ENCODE measurements at places on chromosomes 13 and 19. TPM values are rescaled to one million over a fixed set of nuclear protein-coding genes. Genes with fewer than 3 reads are reported as not detected.

DNA sequence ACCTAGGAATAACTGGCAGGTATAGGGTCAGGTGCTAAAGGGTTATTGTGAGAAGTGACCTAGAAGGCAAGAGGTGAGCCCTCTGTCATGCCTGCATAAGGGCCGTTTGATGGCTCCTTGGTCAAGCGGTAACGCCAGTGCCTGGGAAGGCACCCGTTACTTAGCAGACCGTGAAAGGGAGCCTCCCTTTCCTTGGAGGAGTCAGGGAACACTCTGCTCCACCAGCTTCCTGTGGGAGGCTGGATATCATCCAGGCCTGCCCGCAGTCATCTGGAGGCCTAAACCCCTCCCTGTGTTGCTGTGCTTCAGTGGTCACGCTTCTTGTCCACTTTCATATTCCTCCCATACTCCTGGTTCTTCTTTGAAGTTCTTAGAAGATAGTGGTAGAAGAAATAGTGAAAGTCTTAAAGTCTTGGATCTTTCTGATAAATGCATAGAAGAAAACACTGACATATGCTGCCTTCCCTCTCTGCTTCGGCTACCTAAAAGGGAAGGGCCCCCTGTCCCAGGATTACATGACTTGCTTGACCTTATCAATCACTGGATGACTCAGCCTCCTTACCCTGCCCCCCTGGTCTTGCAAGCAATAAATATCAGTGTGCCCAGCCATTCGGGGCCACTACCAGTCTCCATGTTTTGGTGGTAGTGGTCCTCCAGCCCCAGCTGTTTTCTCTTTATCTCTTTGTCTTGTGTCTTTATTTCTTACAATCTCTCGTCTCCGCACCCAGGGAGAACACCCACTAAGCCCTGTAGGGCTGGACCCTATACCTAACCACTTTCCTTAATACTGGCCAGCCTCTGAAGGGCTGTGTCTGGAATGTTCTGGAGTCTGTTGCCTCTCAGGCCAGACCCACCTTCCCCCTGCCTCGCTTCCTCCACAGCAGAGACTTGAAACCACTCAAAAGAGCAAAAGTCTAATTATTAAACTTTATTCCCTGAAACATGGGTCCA, 16.1 kb upstream of the ABCC4 start:
- no peak for DNase-seq

DNA sequence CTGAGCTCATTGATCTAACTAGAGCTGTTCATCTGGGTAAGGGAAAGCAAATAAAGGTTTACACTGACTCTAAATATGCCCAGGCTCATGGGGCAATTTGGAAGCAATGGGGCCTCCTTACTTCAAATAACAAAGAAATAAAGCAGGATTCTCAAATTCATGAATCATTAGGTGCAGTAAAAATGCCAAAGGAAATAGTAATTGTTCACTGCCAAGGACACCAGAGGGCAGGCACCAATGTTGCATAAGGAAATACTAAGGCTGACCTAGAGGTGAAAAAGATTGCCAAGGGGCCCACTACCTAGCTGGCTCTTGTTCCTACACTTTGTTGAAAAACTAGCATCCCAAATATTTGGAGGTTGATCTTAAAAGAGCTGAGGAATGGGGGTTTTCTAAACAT, 1686.7 kb upstream of the MIR17HG start:
- DNase-seq = no peak

- DNase-seq = peak; percentile 87
Measured at GRCh38 chr19:3047496-3048189, 14.7 kb downstream of the TLE5 start.

- no peak for DNase-seq
Measured at GRCh38 chr13:76293346-76293745, 592.9 kb downstream of the KCTD12 start.

GRCh38 chr19:33248954-33249613, 23.4 kb upstream of the SLC7A10 start:
- DNase-seq = peak; percentile 45

DNA sequence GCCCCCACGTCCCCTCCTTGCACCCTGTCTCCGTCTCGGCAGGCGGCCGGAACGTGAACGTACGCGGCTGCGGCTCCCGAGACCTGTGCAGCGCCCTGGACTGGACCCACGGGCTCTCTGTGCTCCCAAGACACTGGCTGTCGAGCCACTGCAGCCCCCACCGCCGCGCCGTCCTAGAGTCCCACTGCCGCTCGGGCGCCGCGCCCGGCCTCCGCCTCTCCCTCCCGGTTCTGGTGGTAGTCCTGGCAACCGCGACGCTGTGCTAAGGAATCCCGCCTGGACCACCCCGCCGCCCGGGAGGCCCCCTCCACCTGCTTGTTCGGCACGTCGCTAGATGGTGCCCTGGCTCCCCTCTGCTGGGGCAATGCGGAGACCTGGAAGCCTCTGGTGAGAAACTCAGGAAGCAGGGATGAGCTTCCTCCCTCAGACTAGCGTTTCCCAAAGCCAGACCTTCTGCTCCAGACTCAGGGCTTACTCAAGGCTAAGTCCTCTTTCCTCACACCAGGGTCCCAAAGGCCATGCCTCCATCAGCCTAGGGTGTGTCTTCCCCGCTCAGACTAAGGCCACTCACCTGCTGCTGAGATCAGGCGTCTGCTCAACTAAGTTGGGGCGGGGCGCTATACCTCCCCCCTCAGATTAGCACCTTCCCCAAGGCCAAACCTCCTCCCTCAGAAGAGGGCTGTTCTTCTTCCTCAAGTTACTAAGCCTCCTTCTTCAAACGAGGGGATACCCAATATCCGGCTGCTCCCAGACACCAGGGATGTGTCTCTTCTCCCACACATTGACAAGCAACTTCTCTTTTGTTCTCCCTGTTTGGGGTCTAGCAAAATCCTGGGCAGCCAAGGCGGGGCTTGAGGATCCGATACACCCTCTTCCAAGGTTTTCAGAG, 16.1 kb upstream of the IRGC start:
- no peak for DNase-seq

DNA sequence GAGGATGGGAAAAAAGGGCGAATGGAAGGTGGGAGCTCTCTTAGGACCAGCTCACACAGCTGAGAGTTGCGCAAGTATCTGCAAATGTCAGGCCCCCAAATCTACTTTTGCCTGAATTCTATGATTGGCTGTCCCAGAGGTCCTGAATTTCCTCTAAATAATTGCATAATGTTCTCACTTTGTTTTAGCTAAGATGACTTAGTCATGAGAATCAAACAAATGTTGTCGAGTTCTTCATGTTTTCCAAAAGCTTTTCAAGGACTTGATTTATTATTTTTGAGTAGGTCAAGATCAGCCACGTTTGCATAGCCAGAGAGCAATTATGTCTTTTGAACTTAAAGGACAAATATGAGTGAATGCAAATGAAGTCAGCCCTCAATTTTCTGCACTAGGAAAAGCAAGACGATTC, 246.6 kb upstream of the MAB21L1 start:
- DNase-seq = no peak

- no peak for DNase-seq
Measured at GRCh38 chr13:100154842-100155416, 66.0 kb downstream of the PCCA start.

GRCh38 chr13:48568370-48569103, 35.7 kb upstream of the RCBTB2 start:
- no peak for DNase-seq

GRCh38 chr13:77022341-77022740, 4.6 kb downstream of the FBXL3 start:
- no peak for DNase-seq

- DNase-seq = no peak
Measured at GRCh38 chr13:71913717-71914116, 46.7 kb upstream of the DACH1 start.

GRCh38 chr19:19816679-19817078, 4.9 kb downstream of the ZNF506 start:
- DNase-seq = no peak

GRCh38 chr13:23957981-23958380, 60.7 kb upstream of the C1QTNF9B start:
- no peak for DNase-seq

DNA sequence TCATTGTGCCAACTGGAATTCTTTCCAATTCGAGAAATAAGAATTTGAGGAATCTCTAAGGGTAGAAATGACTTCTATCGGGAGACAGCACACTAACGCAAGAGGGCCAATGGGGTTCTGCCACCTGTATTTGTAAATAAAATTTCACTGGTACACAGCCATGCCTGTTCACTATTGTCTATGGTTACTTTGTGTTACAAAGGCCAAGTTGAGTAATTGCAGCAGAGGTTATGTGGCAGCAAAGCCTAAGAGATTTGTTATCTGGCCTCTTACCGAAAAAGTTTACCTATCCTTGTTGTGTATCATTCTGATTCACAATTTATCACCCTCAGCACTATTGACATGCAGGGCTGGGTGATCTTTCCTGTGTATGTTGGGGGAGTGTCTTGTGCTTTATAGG, 278.0 kb downstream of the KLF5 start:
- DNase-seq = no peak

- no peak for DNase-seq
Measured at GRCh38 chr13:100625447-100625846, 36.9 kb upstream of the GGACT start.

Gene ZNF345
- 11.0 TPM for polyA plus RNA-seq

Gene PSMC4
- 73.7 TPM for polyA plus RNA-seq

Gene LGALS7
- polyA plus RNA-seq = 5.6 TPM

Gene SLC10A2
- 0.70 TPM for polyA plus RNA-seq

Gene SRRM5
- polyA plus RNA-seq = 1.5 TPM

Gene CEBPA
- 125 TPM for polyA plus RNA-seq

Gene FFAR3
- 0.79 TPM for polyA plus RNA-seq

Gene FCER2
- 0.28 TPM for polyA plus RNA-seq

Gene BCL3
- polyA plus RNA-seq = 60.2 TPM

Gene TDRD12
- polyA plus RNA-seq = 0.28 TPM
